Stimulated activated CD8-positive, alpha-beta memory T cell treated with anti-CD3 and anti-CD28 coated beads, Interleukin-4, amount 100 ng/mL, for 24 hours (primary cell): ENCODE measurements at places on chromosomes 11 and 22.
A peak's percentile ranks its signal among the peaks of the same experiment; 100 is the strongest.

DNA sequence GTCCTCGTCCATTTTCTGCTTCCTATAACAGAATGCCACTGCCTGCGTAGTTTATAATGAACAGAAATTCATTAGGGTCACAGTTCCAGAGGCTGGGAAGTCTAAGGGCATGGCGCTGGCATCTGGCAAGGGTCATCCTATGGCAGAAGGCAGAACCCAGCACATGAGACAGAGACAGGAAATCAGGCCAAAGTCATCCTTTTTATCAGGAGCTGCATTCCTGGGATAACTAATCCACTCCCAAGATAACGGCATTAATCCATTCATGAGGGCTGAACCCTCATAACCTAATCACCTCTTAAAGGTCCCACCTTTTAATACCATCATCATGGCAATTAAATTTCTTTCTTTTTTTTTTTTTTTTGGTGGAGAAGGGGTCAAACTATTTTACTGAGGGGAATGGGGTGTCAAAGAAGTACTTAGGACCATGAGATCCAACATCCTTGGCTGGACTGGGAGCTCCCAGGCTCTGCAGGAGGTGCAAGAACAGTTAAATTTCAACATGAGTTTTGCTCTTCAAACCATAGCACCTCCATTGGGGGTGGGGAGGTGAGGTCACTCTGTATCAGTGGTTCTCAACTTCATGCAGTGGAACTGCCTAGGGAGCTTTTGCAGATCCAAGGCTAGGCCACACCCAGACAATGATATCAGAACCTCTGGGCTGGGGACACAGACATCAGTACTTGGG lies 4.4 kb downstream of the TMEM109 start:
- no peak for DNase-seq

GRCh38 chr11:124799348-124800225 lies 619 bp downstream of the MSANTD2 start:
- peak; percentile 12 for DNase-seq

GRCh38 chr11:104320956-104321355 lies 157.0 kb upstream of the PDGFD start:
- no peak for DNase-seq

GRCh38 chr11:82756765-82757639 lies 23.3 kb upstream of the FAM181B start:
- DNase-seq = no peak

DNA sequence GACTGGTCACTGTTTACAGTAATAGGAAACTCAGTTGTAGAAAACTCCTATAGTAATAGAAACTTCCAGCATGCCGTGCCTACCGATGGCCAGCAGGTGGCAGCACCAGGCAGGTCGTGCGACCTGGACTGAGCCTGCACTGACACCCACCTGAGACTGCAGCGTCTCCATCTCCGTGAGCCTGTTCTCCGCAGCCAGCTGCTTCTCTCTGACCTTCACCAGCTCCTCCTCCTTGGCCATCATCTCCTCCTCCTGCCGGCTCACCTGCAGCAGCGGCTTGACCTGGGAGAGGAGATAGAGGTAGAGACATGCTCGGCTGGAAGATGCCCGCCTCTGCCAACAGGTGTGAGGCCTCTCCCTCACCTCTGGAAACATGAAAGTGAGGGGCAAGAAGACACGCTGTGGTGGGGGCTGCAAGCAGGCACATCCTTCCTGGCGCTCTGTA lies 48.5 kb downstream of the APOL1 start:
- peak; percentile 67 for DNase-seq

GRCh38 chr11:69497221-69497787 lies 15.8 kb downstream of the LINC01488 start:
- DNase-seq = no peak

GRCh38 chr11:116527180-116527991 lies 245.4 kb downstream of the BUD13 start:
- no peak for DNase-seq

DNA sequence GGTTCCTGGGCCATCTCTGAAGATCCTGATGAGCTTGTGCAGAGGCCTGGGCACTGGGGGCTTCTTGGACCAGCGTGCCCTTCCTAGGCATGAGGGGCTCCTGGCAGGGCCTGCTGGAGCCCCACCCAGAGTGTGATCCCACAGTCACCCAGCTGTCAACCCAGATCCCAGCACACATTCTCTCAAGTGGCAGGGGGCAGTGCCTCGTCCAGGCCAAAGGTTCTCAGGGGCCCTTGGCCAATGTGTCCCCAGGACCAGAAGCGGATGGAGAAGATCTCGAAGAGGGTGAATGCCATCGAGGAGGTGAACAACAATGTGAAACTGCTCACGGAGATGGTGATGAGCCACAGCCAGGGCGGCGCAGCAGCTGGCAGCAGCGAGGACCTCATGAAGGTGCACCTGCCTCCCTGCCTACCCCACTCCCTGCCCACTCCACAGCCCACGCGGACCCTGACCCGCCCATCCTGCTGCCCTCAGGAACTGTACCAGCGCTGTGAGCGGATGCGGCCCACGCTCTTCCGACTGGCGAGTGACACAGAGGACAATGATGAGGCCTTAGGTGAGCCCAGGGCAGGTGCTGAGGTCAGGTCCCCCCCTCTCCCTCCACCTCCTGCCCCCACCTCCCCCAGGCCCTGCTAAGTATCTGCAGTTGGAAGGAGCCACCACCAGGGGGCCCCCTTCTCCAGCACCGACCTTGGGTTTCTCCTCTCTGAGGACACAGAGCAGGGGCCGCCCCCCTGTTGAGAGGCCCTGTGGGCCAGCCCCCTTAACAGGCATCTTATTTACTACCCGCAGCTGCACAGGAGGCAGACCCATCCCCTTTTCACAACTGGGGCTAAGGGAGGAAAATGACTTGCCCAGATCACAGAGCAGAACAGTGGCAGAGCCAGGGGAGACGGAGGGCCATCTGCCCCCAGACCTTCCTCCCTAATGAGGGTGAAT lies 14.7 kb downstream of the GGA1 start:
- DNase-seq = peak; percentile 61

- DNase-seq = no peak
Measured at GRCh38 chr11:134510233-134511040, 98.4 kb upstream of the B3GAT1 start.

DNA sequence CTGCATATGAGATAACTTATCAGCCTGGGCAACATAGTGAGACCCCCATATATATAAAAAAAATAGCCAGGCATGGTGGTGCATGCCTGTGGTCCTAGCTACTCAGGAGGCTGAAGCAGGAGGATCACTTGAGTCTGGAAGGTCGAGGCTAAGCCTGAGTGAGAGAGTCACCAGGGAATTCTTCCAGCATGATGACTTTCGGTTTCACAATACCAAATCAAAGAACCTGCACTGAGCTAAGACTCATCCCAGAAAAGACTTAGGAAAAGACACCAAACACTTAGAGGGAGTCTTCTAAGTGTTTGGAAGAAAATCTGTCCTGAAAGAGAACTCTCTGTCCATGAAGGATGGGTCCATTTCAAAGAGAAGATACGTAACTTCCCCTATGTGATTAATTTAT lies 12.7 kb downstream of the STK33 start:
- DNase-seq = no peak

- no peak for DNase-seq
Measured at GRCh38 chr22:41844513-41844912, 11.6 kb downstream of the SREBF2 start.

DNA sequence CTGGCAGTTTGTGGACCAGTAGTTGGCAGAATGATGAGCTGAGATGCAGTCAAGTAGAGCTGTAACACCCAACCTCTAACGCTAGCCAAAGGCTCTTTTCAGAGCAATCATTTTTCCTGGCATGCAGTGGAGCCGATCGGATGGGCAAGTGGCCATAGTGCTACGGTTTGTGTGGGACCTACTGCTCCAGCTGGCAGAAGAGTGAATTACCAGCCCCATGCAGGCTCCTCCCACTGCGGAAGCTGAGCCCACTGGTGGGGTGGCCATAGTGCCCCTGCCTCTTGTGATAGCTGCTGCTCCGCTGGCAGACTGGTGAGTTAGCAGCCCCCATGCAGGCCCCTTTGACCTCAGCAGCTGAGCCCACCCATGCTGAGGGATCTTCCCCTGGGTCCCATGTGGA lies 27.0 kb upstream of the SC5D start:
- no peak for DNase-seq

DNA sequence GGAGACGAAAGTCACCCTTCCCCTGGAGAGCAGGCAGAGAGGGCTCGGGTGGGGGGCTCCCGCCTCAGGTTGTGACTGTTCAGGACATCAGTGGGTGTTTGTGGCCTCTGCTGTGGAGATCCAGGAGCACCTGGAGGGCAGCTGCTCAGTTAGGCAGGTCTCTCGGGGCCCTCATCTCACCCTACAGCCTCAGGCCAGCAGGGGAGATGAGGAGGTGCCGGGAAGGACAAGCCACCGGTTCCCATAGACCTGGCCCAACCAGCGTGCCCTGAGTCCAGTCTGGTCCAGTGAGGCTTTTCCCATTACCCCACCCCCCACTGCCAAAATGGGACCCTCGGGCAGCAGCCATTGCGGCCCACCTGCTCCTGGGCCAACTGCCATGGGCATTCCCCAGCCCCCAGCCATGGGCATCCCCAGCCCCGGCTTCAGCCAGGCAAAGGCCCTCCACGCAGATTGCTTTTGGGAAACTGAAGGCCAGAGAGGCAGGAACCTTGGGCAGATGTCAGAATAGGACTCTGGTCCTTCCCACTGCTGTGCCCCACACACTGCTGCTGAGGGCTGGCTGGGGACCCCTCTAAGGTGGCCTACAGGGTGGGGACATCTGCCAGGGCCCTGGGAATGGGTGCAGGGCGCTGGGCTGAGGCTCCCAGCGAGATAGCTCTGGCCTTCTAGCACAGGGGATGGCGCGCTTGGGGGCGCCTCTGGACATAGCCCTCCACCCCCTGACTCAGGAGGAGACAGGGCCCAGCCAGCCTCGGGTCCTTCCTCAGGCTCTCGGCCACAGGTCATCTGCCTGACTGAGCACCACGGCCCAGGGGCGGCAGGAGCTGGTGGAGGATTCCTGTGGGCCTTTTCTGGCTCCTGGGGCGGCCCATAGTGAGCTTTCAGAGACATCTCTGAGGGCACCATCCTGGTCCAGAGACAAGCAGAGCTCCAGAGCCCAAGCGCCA lies 4.8 kb downstream of the PIM3 start:
- no peak for DNase-seq

DNA sequence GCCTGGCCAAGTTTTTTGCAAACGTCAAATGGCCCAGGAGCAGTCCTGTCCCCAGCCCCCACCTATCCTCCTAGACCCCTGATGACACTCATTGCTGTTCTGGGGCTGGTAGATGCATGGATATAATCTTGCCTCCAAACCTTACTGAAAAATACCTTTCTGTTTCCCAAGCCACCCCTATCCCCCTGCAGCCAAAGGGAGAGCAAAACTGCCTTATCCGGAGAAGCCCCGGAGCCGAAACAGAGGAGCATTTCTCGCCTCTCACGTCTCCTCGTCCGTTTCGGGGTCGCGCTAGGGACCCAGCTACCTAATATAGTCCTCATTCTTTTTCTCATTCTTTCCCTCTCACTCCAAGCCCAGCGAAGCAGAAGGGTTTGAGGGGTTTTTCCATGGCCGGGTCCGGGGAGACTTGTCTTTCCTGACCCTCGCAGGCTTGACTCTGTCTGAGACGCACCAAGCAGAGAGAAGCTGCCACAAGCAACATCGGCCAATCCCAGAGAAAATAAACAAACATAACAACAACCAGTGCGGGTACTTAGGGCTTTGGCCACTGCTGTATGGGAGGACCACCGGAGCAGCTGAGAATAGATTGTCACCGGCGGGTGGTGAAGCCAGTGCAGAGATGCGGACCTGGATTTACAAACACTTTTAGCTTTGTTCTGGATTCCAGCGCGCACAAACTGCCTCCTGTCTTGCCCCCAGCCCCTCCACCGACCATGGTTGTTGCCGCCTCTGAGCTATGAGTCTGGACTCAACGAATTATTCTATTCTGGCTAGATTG lies 1.6 kb downstream of the BSX start:
- DNase-seq = no peak

DNA sequence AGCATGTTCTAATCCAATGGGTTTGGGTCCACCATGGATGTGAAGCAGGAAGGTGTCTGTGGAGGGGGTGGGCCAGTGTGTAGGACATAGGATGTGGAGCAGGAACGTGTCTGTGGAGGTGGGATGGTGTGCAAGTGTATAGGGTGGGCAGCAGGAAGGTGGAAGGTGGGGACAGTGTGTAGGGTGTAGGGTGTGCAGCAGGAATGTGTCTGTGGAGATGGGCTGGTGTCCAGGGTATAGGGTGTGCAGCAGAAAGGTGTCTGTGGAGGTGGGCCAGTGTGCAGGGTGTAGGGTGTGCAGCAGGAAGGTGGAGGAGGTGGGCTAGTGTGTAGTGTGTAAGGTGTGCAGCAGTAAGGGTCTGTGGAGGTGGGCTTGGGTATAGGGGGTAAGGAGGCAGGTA lies 1068.0 kb downstream of the NTM start:
- no peak for DNase-seq
